Chondrocyte (in vitro differentiated cells): ENCODE measurements at places on chromosomes 11 and 22. TPM values are rescaled to one million over a fixed set of nuclear protein-coding genes. Genes with fewer than 3 reads are reported as not detected.

The SCT gene
- 0.72 TPM in 1 of 3 replicates, not detected in the others for total RNA-seq

The JOSD1 gene
- total RNA-seq: 80.3 to 87.0 TPM (median 85.7 TPM) in 3 replicates

The RBMXL2 gene
- total RNA-seq: not detected in 3 replicates

DNA sequence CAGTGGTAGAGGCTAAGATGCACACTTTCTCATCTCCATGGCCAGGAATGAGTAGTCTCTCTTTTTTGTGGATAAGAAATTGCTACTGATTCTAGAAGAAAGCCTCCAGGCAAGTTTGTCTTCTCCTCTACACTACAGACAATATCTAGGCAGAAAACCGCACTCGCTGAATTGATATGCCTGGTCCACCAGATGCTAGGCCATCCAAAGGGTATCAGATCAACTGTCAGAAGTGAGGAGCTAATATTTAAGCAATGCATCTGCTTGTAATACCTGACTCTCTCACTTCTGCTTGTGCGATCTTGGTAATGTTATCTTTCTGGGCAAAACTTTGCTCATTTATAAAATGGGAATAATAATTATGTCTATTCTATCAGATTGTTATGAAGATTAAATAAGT, 45.0 kb downstream of the CASP12 start:
- no peak for DNase-seq

GRCh38 chr11:75894036-75894585, 79.1 kb downstream of the UVRAG start:
- DNase-seq: no peak

DNA sequence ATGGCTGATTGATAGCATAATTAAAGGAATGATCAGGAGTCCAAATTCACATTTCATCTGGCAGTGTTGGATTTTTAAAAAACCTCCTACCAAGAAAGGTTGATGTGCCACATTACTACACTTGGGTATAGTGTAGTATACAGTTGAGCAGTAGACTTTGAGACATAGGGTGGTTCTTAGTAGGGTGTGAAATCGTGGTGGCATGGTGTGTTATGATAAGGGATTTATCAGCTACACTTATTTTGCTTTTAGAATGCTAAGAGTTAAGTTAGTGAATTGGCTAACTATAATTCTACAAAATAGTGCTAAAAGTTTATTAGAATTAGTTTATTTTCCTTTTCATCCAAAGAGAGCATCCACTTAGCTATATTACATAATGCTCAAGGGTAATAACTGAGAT, 13.1 kb downstream of the TBCEL start:
- DNase-seq: no peak

DNA sequence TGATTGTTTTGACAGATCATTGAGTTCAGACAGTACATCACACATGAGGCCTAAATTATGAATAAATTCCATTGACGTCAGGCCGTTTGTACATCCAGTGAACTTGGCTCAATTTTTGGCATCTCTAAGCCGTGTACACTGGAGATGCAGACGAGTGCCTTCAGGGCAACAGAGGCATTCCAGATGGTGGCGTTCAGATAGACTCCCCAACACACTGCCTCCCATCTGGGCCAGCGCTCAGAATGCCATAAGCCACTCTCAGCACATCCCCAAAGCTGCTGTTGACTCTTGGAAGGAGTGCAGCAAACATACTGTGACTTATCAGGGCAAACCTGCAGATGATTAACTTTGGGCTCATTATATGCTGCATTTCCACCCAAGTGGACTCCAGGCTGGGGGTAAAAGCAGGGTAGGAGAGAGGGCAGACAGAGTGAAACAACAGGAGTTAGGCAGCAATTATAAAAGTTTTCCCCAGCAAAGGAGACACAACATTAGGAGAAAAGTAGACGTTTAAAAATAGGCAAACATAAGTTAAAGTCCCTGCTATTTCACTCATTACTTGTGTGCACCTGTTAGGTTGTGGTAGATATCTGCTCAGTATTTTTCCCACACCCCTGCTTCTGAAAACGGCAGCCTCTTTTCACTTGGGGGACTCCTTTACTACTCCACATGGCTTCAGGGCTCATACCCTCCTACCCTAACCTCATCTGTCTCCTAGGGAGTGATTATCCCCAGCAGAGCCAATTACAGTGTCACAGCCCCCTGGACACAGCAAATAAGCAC, 60.2 kb upstream of the PDE3B start:
- DNase-seq: no peak

The NAGA gene
- 17.1 to 20.2 TPM (median 18.9 TPM) in 3 replicates for total RNA-seq

The TIGD3 gene
- 0.10 to 0.18 TPM in 2 of 3 replicates, not detected in the other for total RNA-seq

DNA sequence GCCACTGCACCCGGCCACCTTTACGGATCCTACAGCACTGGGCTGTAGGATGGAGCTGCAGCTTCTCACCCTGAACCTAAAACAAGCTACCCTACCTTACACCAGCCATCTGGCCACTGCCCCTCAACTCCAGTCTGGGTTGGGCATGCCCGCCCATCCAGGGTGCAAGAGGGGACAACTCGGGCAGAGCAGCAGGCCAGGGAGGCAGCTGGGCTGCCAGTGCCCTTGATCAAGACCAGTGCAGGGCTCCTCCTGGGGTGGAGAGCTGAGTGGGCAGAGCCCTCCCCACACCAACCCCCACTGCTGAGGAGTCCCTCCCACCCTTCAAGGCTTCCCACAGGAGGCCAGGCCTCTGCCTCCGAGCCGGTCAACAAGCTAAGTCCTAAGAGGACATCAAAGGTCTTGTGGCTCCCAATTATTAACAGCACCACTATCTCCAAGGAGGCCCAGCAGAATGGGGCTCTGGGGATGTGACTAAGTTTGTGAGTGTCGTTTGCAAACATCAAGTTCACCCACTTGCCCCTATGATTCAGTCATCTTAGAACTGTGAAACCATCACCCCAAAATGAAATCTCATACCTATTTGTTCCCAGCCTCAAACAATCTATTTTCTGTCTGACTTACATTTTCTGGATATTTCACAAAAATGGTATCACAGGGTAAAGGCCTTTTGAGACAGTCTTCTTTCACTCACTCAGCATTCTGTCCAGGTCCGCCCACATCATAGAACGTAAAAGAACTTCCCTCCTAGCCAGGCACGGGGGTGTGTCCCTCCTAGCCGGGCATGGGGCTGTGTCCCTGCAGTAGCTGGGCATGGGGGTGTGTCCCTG, 11.0 kb downstream of the GATD1 start:
- DNase-seq: no peak

The F2 gene
- total RNA-seq: 0.25 TPM in 1 of 3 replicates, not detected in the others

GRCh38 chr11:118838905-118839553, 44.7 kb upstream of the CXCR5 start:
- DNase-seq: no peak

DNA sequence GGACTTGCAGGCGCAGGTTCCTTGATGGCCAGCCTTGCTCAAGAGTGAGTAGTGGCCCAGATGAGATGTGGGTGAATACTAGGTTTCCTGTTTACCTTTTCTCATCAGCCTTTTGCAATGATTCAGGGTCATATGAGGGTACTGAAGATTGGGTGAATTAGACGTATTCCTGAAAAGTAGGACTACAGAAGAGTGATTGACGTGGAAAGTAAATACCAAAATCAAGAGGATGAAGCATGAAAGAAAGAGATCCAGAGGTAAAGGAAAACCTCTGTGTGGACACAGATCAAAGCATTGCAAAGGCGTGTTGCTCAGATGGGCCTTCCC, 59.9 kb downstream of the CYB5R2 start:
- no peak for DNase-seq

DNA sequence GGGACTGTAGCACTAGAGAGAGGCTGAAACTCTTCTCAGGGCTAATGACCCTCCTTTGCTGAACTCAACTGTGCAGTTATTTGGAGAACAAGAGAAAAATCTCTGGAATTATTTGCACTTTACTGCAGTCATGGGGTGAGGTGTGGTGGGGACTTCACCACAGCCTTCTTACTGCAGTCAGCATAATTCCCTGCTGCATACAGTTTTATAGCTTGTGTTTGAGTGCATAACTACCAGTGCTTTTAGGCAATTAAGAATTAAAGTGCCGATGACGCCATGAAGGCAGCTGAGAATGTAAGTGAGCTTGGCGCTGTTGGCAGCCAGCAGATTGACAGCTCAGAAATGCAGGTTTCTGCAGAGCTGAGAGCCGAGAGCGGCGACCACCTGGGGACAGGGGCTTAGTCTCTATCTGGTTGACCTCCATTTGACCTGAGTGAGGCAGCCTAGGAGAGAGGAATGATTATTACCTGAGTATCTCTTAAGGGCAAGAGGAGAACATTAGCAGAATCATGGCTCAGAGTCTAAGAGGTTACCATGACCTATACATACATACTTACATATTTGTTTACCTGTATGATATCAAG, 830.0 kb downstream of the NTM start:
- no peak for DNase-seq

GRCh38 chr11:61539006-61539405, 30.5 kb downstream of the LRRC10B start:
- no peak for DNase-seq

- DNase-seq: no peak
These were observed 43.4 kb upstream of the COMT start for GRCh38 chr22:19898145-19898544.

The TPCN2 gene
- total RNA-seq: 12.3 to 18.1 TPM (median 12.6 TPM) in 3 replicates

DNA sequence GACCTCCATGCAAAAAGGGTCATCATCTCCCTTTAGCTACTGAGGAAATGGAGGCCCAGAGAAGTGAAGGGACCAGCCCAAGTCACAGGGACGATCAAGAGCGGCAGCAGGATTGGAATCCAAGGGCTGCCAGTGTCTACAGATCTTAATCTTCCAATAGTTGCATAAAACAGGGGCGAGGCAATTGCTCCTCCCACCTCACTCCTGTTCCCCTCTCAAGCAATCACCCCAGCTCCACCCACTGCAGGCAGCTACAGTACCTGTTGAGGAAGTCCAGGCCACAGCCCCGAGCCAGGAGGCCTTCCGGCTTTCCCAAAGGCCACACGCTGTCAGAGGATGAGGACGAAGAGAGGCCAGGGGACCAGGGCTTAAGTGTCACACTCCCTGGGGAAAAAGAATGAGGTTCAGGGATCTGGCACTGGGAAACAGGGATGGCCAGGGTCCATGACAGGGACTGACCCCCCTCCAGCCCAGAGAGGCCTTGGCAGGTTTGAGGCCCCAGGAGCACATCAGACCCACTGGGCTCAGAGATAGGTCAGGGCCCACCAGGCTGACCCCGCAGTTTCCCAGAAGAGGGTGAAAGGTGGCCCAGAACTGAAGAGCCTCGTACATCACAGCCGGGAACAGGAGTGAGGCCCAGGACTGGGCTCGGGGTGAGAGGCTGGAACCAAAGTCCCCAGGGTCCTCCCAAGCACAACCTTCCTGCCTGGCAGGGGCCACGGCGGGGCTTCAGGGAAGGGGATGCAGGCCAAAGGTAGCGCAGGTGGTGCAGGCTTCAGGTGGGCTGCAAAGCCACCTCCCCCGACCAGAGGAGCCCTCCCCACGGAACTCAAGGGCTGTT, 16.4 kb upstream of the MFNG start:
- no peak for DNase-seq

DNA sequence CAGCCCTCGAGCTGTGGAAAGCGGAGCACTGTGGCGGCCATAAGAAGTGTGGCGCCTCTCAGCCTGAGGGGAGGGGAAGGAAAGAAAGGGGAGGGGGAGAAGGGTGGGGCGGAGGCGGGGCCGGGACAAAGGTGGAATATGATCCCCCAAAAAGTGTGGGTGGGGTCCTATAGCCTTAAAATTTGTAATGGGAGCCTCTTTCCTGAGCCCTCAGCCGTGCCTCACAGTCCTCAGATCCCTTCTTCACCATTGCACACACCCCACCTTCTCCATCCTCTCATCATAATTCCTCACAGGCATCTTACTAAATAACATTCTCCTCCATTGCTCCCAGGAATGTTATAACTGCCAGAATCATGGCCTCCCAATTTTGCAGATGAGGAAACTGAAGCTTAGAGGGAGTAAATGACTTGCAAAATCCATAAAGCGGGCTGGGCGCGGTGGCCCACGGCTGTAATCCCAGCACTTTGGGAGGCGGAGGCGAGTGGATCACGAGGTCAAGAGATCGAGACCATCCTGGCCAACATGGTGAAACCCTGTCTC, 600 bp upstream of the RAB6A start:
- DNase-seq: no peak

GRCh38 chr11:106043540-106043939, 21.5 kb upstream of the MSANTD4 start:
- no peak for DNase-seq

- no peak for DNase-seq
These were observed 9.8 kb downstream of the YAP1 start for GRCh38 chr11:102119997-102120396.

- no peak for DNase-seq
These were observed 65.8 kb upstream of the MYOD1 start for GRCh38 chr11:17653611-17654010.

The CCDC116 gene
- 0.44 to 0.85 TPM (median 0.47 TPM) in 3 replicates for total RNA-seq

The FXYD6 gene
- total RNA-seq: 0.53 to 3.0 TPM (median 2.8 TPM) in 3 replicates

DNA sequence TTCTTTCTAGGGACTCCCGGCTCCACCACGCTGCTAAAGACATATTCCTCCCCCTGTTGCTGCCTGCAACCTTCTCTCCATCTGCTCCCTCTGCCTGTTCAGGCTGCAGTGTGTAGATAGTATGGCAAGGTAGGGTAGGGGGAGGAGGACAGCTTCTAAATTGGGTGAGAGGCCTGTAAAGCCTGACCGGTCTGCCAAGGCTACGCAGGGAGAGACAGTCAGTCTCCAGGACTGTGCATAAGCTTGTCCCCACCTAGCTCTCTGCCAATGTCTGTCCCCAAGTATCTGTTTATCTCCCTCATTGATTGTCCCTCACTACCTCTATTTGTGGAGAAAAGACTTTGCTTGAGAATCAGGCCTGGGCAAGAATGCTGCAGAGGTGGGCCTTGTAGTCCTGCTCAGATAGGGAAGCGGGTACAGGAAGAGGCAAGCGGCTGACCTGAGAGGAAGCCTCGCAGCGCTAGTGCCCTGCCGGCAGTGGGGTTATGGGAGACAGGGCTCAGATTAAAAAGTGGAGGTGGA, 871 bp upstream of the SEZ6L start:
- no peak for DNase-seq

- DNase-seq: no peak
These were observed 5.9 kb downstream of the CENPM start for GRCh38 chr22:41940832-41941765.

DNA sequence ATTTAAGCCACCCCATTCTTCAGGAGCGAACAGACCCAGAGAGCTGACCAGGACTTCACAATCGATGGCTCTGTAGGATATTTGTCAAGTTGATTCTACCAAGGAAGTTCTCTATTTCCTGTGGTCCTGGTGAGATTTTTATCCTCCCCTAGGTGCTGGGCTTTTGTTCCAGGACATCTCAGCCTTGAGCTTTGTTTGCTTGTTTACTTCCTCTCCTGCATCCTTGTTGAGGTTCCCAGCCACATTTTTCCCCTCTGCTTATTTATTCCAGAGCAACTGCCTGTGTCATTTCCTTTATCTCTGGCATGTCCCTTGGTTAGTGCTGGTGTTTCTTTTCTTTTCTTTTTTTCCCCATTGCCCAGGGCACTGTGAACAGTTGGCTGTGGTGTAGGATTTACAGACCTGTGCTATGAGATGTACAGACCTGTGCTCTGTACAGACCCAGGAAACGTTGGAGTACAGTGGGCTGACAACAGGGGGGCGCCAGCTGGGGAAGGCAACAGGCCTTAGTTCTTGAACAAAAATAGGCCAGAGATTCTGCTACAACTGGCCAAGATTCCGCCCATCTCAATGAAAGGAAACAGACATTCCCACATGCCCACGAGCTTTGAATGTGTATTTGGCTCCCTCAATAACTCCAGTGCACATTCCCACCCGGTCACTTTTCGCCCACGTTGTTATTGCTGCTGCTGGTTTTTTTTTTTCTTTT, 235.9 kb upstream of the DDI1 start:
- no peak for DNase-seq

GRCh38 chr11:126459691-126460281, 104.3 kb downstream of the ST3GAL4 start:
- DNase-seq: no peak
